ENCODE measurements at places on chromosomes 16 and 17. TPM values are rescaled to one million over a fixed set of nuclear protein-coding genes. Genes with fewer than 3 reads are reported as not detected.
A peak's percentile ranks its signal among the peaks of the same experiment; 100 is the strongest.

DNA sequence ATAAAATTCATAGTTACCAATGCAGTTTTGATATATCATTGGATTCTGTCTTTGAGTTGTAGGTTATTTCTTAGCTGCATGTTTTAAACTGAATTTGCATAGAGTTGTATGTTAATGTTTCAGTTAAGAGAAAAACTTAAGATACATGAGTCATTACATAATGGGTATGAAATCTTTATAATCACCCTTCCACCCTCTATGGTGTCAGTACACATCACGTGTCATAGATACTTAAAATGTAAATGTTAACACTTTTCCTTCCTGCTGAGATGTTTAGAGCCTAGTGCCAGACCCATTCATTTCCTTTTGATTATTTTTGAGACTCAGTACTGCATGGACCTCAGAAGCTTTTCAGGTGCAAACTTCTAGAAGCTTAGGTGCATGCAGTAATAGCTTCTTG is 20.5 kb downstream of the ZNF207 start:
- no peak overlapping the region for H3K27ac ChIP-seq
- H3K4me1 ChIP-seq: no peaks in the 10 kb centered on the region
- H3K36me3 ChIP-seq: peaks cover 31% of the 10 kb centered on the region
- H3K4me3 ChIP-seq: no peak overlapping the region
- DNase-seq: no peak

The DHRS7C gene
- total RNA-seq: not detected

The CBFA2T3 gene
- 12.9 TPM for total RNA-seq

GRCh38 chr17:51391982-51392654 is 131.8 kb downstream of the UTP18 start:
- no peak overlapping the region for H3K4me3 ChIP-seq
- no peak overlapping the region for H3K27ac ChIP-seq
- H3K27me3 ChIP-seq: peaks cover 25% of the 10 kb centered on the region

The NUTF2 gene
- total RNA-seq: 167 TPM

- no peak for DNase-seq
- H3K27ac ChIP-seq: peak overlapping the region; percentile 52
- peaks cover 17% of the 10 kb centered on the region for H3K4me1 ChIP-seq
- H3K36me3 ChIP-seq: no peaks in the 10 kb centered on the region
- H3K4me3 ChIP-seq: peak overlapping the region; percentile 54
Measured at GRCh38 chr17:74738051-74738996, 1.3 kb downstream of the RAB37 start.

The AOC2 gene
- total RNA-seq: 4.3 TPM

GRCh38 chr17:12911239-12911638 is 106.6 kb downstream of the ELAC2 start:
- H3K27me3 ChIP-seq: no peaks in the 10 kb centered on the region
- H3K4me1 ChIP-seq: no peaks in the 10 kb centered on the region
- no peak for DNase-seq
- H3K36me3 ChIP-seq: peaks cover 18% of the 10 kb centered on the region

The RNF222 gene
- total RNA-seq: not detected

The TBC1D3C gene
- total RNA-seq: not detected

The KRTAP2-1 gene
- total RNA-seq: not detected

The GDPD3 gene
- 13.8 TPM for total RNA-seq

DNA sequence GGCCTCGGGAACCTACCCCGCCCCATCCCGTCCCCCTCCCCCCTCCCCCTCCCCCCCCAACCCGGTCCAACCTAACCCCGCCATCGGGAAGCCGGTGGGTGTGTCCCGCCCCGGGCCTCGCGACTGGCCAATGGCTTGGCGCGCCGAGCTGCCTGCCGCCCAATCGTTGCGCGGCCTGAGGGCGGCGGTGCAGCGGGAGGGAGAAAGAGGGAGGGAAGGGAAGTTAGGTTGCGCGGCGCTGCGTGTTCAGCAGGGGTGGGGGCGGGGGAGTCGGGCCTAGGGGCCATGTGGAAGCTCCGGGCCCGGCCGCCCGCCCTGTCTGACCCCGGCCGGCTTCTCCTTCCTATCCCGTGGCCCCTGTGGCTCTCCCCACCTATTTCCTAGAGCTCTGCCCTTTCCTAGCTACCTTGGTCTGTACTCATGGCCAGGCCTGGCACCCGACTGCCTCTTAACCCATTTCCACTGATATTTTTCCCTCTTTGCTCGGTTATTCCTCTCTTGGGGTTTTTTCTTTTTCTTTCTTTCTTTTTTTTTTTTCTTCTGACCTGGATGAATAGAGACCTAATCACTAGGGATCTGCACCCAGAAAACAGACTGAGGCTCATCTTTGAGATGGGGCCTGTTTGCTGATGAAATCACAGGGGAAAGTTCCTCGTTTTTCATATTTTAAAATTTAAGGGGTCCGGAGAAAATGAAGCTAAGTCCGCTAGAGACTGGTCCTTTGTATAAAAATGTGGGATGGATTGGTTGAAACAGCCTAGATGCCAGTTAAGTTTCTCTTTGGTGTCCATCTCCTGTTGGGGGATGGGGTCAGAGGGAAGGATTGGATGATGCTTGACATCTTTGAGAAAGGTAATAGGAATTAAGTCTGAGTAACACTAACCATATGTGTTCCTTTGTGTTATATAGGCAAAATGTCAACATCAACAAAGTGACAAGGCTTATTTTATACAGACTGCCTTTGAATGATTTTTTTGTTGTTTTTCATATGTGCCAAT is 1.1 kb downstream of the KPNB1 start:
- peaks cover 43% of the 10 kb centered on the region for H3K4me1 ChIP-seq
- DNase-seq: peak; percentile 86
- peak overlapping the region; percentile 80 for H3K4me3 ChIP-seq
- H3K27ac ChIP-seq: peak overlapping the region; percentile 92
- H3K36me3 ChIP-seq: peaks cover 26% of the 10 kb centered on the region

GRCh38 chr17:42053731-42054500 is 3.5 kb upstream of the C17orf113 start:
- H3K4me1 ChIP-seq: peaks cover 16% of the 10 kb centered on the region
- H3K36me3 ChIP-seq: no peaks in the 10 kb centered on the region
- H3K27me3 ChIP-seq: peaks cover 47% of the 10 kb centered on the region
- peak overlapping the region; percentile 14 for H3K4me3 ChIP-seq

GRCh38 chr17:12973496-12974004 is 44.3 kb downstream of the ELAC2 start:
- H3K27ac ChIP-seq: no peak overlapping the region
- DNase-seq: no peak
- H3K4me3 ChIP-seq: no peak overlapping the region
- peaks cover 15% of the 10 kb centered on the region for H3K27me3 ChIP-seq

DNA sequence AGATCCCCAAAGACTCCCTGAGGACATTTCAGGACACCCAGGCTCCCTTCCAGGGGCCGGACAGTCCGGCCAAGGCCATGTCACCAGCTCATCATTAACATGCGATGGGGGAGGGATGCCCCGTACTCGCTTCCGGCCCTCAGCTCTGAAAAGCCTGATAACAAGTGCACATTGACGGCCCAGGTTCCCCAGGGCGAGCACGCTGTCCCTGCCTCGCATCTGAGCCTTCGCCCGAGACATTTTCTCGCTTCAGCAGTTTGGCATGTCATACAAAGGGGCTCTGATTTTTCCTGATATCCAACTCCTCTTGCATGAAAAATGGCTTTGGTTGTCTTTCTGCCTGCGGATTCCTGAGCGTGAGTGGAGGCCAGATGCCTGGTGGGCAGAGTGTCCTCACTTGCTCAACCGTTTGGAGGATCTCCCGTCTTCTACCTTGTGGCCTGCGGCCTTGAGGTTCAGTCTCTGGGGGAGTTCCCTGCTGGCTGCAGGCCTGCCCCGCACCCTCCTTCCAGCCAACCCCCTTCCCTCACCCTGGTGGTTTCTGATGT is 14.1 kb downstream of the CACNG4 start:
- H3K4me3 ChIP-seq: no peak overlapping the region
- no peaks in the 10 kb centered on the region for H3K4me1 ChIP-seq
- H3K27ac ChIP-seq: no peak overlapping the region
- no peak for DNase-seq

The SPATA22 gene
- not detected for total RNA-seq

The PER1 gene
- 37.2 TPM for total RNA-seq

DNA sequence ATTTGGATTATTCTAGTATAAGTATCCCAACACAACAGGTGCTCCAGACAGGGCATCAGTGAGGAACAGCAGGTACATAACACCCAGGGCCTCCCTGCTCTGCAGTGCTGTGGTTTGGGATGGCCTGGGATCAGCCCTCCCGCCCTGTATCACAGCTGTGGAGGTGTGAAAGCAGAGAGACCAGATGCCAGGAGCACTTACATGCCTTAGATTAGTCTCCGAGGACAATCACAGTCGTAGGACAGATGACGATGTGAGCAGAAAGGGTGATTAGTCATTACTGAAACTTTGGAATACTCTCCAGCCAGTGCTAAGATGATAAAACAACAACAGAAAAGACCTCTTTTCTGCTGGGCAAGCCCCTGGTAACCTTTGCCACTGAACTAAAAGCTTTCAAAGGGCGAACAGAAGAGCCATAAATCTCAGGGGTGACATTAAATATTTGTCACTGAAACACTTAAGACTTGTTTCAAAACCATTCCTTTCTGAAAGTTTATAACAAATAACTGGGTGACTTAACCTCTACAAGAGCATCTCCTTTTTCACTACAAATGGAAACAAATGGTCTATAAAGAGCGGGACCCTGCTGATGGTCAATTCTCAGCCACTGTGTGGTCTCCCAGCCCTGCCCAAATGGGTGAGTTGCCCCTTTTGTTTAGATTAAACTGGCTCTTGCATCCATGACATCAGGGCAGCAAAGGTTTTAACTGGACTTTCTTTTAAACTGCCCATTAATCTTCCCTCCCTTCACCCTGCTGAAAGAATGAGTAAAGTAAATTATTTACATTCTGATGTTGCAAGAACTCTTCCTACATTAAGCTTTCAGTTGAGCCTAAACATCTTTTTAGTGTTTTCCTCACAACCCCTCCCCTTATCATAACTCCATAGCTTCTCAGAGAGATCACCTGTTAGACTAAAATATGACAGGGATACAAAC is 183.1 kb upstream of the COX10 start:
- H3K4me3 ChIP-seq: no peak overlapping the region
- no peak overlapping the region for H3K27ac ChIP-seq
- H3K36me3 ChIP-seq: peaks cover 9% of the 10 kb centered on the region
- DNase-seq: no peak
- H3K4me1 ChIP-seq: peaks cover 17% of the 10 kb centered on the region

GRCh38 chr16:12132290-12132689 is 155.8 kb downstream of the SNX29 start:
- no peak overlapping the region for H3K27ac ChIP-seq
- no peaks in the 10 kb centered on the region for H3K4me1 ChIP-seq
- peaks cover 2% of the 10 kb centered on the region for H3K36me3 ChIP-seq
- DNase-seq: no peak
- no peaks in the 10 kb centered on the region for H3K27me3 ChIP-seq

The ARHGAP44 gene
- 12.4 TPM for total RNA-seq

- peaks cover 3% of the 10 kb centered on the region for H3K36me3 ChIP-seq
- H3K4me1 ChIP-seq: no peaks in the 10 kb centered on the region
- no peak for DNase-seq
- peaks cover 9% of the 10 kb centered on the region for H3K27me3 ChIP-seq
- no peak overlapping the region for H3K27ac ChIP-seq
Measured at GRCh38 chr16:9013508-9013864, 49.8 kb upstream of the USP7 start.

The C16orf54 gene
- 0.17 TPM for total RNA-seq

GRCh38 chr17:10033449-10033848 is 128.4 kb upstream of the RCVRN start:
- peaks cover 12% of the 10 kb centered on the region for H3K4me1 ChIP-seq
- H3K27me3 ChIP-seq: peaks cover 3% of the 10 kb centered on the region
- DNase-seq: no peak
- no peak overlapping the region for H3K4me3 ChIP-seq

- H3K27ac ChIP-seq: no peak overlapping the region
- peaks cover 17% of the 10 kb centered on the region for H3K36me3 ChIP-seq
- no peaks in the 10 kb centered on the region for H3K27me3 ChIP-seq
- DNase-seq: no peak
Measured at GRCh38 chr17:31523862-31524730, 132.6 kb downstream of the RAB11FIP4 start.

DNA sequence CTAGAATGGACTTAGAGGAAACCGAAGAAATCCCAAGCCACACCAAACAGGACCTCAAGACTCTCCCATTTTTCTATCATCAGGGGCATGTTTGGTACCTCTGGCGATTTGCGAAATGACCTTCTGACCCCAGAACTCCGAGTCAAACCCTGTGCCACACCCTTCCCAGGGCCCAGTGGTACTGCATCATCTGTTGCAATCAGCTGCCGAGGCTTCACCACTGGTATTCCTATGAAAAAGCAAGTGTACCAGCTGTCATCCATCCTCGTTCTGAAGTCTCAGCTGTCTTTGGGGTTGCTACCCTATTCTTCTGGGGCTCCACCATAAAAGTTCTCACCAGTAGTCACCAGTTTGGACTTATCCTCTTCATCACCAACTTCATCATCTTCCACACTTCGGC is 2.3 kb upstream of the RSKR start:
- H3K27ac ChIP-seq: no peak overlapping the region
- H3K36me3 ChIP-seq: peaks cover 36% of the 10 kb centered on the region
- no peak for DNase-seq
- no peaks in the 10 kb centered on the region for H3K4me1 ChIP-seq
- H3K27me3 ChIP-seq: no peaks in the 10 kb centered on the region
- no peak overlapping the region for H3K4me3 ChIP-seq

GRCh38 chr16:74439685-74440084 is 18.4 kb upstream of the CLEC18B start:
- peaks cover 16% of the 10 kb centered on the region for H3K36me3 ChIP-seq
- no peaks in the 10 kb centered on the region for H3K4me1 ChIP-seq
- no peaks in the 10 kb centered on the region for H3K27me3 ChIP-seq
- DNase-seq: no peak

DNA sequence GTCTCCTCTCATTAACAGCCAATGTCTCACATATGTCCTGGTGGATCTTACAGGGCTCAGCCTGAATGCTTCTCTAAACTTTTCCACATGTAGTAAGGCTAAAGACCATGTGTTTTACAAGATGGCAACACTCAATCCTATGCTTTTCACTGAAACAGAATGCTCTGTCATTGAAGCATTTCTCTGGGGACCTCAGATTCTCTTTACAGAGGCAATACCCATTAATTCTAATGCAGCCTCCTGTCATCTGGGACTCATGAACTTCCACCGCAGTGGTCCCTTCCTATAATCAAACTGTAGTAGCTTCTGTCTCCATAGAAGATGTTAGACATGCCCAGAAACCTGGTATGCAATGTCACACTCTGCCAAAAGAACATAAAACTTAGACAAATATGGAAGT is 926.6 kb upstream of the RBFOX1 start:
- no peaks in the 10 kb centered on the region for H3K4me1 ChIP-seq
- H3K36me3 ChIP-seq: no peaks in the 10 kb centered on the region
- H3K27ac ChIP-seq: no peak overlapping the region
- H3K27me3 ChIP-seq: no peaks in the 10 kb centered on the region
- no peak for DNase-seq
- no peak overlapping the region for H3K4me3 ChIP-seq
